ENCODE measurements at places on chromosomes 7 and 10.

DNA sequence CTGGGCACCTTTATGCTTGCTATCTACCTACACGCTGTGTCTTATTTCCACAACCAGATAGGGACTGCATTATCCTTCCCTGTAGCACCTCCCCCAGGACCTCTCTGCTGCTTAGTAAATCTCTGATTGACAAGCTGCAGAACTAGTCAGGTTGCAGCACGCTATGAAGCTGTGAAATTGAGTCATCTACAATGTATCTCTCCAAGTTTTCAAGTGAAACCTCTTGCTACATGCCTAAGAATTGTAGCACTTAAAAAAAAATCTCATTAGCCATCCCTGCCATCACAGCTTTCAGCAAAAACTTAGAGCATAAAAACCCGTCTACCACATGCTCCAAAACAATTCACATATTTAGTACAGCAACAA is 69.7 kb upstream of the FGFR2 start:
- DNase-seq, result no peak

DNA sequence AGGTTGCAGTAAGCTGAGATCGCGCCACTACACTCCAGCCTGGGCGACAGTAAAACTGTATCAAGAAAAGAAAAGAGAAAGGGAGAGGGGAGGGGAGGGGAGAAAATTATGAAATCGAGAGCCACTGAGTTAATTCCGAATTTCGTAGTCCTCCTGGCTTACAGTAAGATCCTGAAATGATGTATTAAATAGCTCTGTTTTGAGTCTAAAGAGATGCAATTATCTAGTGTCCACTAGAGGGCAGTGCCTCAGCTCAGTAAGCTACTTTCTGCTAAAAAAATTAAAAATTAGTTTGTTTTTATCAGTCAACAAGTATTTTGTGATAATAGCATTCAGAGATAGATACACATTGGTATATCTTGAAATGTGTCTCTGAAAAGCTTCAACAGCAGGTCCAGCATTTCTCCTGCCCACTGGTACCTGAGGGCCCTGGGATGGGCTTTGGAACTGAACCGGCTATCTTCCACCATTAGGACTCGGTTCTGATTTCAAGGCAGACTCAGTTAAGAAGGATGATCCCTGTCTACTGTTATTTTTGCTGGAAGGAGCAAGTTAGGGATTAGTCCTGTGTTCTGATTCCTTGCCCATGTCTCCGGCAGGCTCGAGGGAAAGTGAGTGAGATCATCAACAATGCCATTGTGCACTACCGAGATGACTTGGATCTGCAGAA is 19.5 kb downstream of the TSPAN33 start:
- no peak for DNase-seq

DNA sequence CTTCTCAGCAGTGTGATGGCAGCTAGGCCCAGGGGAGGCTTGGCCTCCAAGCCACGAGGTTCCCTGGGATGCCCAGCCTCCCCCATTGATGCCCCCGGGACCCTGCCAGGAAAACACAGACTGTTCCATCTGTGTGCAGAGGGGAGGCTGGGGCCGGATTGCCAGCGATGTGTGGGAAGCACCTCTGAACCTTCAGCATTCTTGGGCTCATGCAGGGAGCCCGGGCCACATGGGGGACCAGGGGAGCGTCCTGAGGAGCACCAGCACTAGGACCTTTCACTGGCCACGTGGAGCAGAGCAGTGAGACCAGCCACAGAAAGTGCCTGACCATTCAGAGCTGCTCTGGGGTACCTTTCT is 2.6 kb downstream of the IMPDH1 start:
- no peak for DNase-seq

DNA sequence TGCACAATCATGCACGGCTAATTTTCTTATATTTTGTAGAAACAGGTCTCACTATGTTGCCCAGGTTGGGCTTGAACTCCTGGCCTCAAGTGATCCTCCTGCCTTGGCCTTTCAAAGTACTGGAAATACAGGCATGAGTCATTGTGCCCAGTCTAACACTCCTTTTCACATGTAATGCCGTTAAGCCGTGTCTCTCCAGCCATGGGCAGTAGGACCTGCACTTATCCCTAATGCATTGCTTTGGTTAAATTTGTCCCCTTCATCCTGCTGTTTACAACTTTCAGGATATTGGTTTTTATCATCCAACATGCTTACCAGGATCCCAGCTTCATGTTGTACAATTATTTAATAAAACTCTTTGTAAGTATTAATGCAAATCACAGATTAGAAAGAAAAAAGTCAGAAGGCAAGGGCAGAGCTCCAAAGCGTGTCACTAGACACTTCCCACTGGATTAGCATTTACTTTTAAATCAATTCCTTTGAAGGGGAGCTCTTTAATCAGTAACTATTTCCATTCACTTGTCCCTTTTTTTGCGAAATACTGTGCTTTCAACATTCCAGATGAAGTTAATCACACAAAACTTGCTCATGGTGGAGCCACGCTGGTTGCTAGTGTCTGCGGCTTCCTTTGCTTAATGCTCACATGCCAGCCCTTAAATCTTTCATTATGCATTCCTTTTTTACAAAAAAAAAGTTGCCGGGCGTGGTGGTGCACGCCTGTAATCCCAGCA is 256.0 kb upstream of the AUTS2 start:
- no peak for DNase-seq

DNA sequence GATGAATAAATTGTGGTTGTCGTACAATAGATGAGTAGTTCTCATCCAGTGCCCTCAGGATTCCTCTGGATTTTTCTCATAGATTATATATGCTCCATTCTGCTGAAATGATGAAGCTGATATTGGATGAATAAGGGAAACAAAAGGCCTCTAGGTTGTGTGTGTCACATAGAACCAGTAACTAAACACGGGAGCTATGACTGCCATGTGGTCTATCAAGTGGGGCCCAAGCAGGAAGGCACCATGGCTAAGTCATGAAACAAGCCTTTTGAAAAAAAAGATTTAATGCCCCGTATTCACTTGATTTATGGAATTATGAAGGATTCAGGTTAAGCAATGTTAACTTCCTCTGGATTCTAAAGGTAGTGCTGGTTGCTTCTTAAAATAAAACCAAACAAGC is 225.1 kb downstream of the TCF7L2 start:
- no peak for DNase-seq

GRCh38 chr7:16514271-16514670 is 12.4 kb upstream of the LRRC72 start:
- DNase-seq, result no peak

GRCh38 chr10:62044566-62044965 is 143.1 kb downstream of the ARID5B start:
- no peak for DNase-seq

- no peak for DNase-seq
These were observed 27.1 kb upstream of the NKX6-2 start for GRCh38 chr10:132813001-132813401.

- peak; percentile 20 for DNase-seq
These were observed 38.1 kb downstream of the FAM107B start for GRCh38 chr10:14736600-14737081.
